Upper lobe of right lung (tissue), 1 donor: ENCODE measurements at places on chromosomes 11 and 22.

GRCh38 chr11:9852465-9852864 is 188.6 kb downstream of the SWAP70 start:
- H3K4me3 ChIP-seq: no peak overlapping the region
- no peak for DNase-seq
- H3K27ac ChIP-seq: no peak overlapping the region
- peaks cover 22% of the 10 kb centered on the region for H3K36me3 ChIP-seq

DNA sequence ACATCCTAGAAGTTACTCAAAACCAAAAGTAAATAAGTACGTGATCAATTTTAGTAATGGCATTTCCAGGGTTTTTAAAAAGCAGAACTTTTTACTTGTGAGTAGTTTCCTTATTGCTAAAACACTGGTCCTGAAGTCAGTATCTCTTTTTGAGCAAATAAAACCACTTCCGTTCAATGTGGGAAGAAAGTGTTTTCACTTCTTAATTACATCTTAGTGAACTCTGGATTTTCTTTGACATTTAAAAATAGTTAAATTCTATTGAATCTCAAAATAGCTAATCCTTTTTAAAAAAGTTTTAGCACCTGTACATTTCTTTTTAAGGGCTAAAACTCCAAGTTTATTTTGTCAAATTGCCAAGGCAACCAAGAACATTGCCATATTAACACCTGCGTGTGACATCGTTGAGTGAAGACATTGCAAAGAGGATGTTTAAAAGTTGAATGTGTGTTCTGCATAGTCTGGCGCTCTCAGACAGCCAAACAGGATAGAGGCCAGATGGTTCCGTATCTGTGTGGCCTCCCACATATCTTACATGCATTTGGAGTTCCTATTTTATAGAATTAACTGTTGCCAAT is 17.2 kb upstream of the OR5B21 start:
- no peak overlapping the region for H3K4me3 ChIP-seq
- H3K36me3 ChIP-seq: peaks cover 25% of the 10 kb centered on the region
- H3K4me1 ChIP-seq: peaks cover 28% of the 10 kb centered on the region
- no peaks in the 10 kb centered on the region for H3K27me3 ChIP-seq

- H3K4me1 ChIP-seq: no peaks in the 10 kb centered on the region
- no peak overlapping the region for H3K27ac ChIP-seq
- DNase-seq: no peak
- no peak overlapping the region for H3K4me3 ChIP-seq
- H3K36me3 ChIP-seq: no peaks in the 10 kb centered on the region
- H3K27me3 ChIP-seq: no peaks in the 10 kb centered on the region
These were observed 1078.9 kb downstream of the OPCML start for GRCh38 chr11:132453406-132453805.

GRCh38 chr11:32918427-32918826 is 25.8 kb downstream of the QSER1 start:
- DNase-seq: no peak
- H3K27me3 ChIP-seq: no peaks in the 10 kb centered on the region
- H3K4me3 ChIP-seq: no peak overlapping the region
- no peaks in the 10 kb centered on the region for H3K36me3 ChIP-seq

DNA sequence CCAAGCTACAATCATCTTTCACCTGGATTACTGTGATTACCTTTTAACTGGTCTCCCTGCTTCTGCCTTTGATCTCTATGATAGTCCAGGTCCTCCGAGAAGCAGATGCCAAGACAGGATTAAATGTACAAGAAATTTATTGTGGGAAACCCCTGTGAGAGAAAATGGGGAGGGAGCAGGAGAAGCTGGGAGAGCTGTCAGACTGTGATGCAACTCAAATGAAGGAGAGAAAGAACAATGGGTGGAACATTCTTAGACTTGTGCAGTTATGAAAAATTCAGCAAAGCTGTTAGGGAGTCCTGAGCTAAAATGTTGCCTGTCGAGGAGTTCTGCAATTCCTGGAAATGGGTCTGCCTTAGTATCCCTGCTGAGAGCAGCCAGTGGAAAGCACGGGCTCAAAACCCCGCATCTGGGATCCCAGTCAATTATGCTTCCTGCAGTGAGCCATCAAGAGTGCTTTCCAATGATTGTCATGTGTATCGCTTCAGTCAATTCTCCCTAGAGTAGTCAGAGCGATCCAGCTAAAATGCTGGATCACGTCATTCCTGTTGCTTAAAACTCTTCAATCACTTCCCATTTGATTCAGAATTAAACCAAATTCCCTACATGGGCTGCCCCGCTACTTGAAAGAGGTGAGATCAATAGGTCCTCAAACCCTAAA is 16.5 kb upstream of the CSTF3 start:
- H3K4me1 ChIP-seq: no peaks in the 10 kb centered on the region
- H3K36me3 ChIP-seq: no peaks in the 10 kb centered on the region
- no peak overlapping the region for H3K27ac ChIP-seq
- no peak overlapping the region for H3K4me3 ChIP-seq

- no peak overlapping the region for H3K4me3 ChIP-seq
- no peak overlapping the region for H3K27ac ChIP-seq
- H3K36me3 ChIP-seq: no peaks in the 10 kb centered on the region
- H3K4me1 ChIP-seq: no peaks in the 10 kb centered on the region
These were observed 15.1 kb upstream of the RRAS2 start for GRCh38 chr11:14373941-14374646.

DNA sequence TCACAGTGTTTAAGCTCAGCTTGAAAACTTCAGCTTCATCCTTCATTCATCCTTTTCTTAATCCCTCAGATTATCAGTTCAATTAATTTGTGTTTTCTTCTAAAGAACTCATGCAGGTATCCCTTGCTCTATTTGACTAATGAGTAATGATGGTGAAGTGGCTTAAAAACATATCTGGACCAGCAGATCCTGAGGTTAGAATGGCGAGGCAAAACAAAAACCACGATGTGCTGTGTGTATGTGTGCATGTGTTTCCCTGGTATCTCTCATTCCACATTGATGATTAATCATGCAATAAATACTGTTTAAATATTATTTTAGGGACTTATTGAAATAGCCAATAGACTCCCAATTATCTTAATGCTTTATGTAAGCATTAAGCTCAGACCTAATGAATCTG is 437.0 kb downstream of the DYNC2H1 start:
- H3K27ac ChIP-seq: no peak overlapping the region
- H3K4me3 ChIP-seq: no peak overlapping the region
- H3K27me3 ChIP-seq: no peaks in the 10 kb centered on the region
- no peaks in the 10 kb centered on the region for H3K36me3 ChIP-seq

GRCh38 chr22:48884324-48884723 is 943.3 kb downstream of the BRD1 start:
- no peaks in the 10 kb centered on the region for H3K36me3 ChIP-seq
- no peak overlapping the region for H3K4me3 ChIP-seq
- H3K27ac ChIP-seq: no peak overlapping the region
- peak; percentile 34 for DNase-seq

GRCh38 chr22:47954107-47954506 is 1191.7 kb downstream of the TBC1D22A start:
- H3K4me1 ChIP-seq: no peaks in the 10 kb centered on the region
- no peak for DNase-seq
- H3K36me3 ChIP-seq: no peaks in the 10 kb centered on the region
- no peak overlapping the region for H3K4me3 ChIP-seq
- H3K27me3 ChIP-seq: peaks cover 4% of the 10 kb centered on the region

- no peaks in the 10 kb centered on the region for H3K36me3 ChIP-seq
- no peak overlapping the region for H3K4me3 ChIP-seq
- H3K27me3 ChIP-seq: no peaks in the 10 kb centered on the region
These were observed 17.2 kb downstream of the KIAA1671 start for GRCh38 chr22:24969560-24970301.

DNA sequence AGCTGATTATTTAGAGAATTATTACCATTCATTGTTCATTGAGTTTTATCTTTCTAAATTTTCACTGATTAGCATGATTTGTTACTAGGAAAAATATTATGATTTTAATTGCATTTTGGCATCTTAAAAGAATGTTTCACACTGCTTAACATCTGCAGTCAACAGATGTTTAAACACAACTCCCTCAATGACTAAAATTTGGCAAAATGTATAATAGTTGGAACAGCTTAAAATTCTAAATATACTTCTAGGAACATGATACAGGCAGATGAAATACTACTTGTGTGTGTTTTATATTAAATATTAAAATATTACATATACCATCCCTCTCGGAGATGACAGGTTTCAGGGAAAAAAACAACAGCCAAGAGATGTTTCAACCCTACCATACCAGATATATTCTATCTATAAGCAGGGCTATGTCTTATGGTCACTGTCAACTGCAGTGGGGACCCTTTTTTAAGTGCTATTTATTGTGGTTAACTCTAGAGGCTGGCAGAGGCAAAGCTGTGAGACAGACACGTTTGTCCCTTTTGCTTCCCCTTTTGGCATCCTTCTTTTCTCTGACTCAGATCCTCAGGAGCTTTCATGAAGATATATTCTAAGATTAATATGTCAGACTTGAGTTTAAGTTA is 81.9 kb downstream of the BDNF start:
- H3K36me3 ChIP-seq: no peaks in the 10 kb centered on the region
- H3K27me3 ChIP-seq: no peaks in the 10 kb centered on the region
- DNase-seq: no peak
- H3K4me3 ChIP-seq: no peak overlapping the region

DNA sequence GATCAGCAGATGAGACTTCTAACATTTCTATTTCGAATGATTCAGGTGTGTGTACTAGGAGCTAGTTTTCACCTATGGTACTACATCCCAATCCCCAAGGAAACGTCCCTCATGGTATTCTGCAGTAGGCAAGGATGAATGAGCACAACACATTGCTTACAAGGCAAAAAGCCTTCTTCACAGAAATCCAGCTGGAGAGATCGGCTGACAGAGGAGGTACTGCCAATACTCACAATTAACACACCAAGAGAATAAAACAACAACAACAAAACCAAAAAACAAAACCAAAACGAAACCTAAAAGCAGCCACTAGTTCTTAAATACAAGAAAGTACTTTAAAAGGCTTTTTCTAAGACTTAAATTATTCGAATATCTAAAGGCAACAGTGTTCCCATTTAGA is 101.4 kb downstream of the PICALM start:
- H3K27me3 ChIP-seq: no peaks in the 10 kb centered on the region
- peaks cover 77% of the 10 kb centered on the region for H3K36me3 ChIP-seq
- H3K27ac ChIP-seq: no peak overlapping the region
- DNase-seq: no peak

DNA sequence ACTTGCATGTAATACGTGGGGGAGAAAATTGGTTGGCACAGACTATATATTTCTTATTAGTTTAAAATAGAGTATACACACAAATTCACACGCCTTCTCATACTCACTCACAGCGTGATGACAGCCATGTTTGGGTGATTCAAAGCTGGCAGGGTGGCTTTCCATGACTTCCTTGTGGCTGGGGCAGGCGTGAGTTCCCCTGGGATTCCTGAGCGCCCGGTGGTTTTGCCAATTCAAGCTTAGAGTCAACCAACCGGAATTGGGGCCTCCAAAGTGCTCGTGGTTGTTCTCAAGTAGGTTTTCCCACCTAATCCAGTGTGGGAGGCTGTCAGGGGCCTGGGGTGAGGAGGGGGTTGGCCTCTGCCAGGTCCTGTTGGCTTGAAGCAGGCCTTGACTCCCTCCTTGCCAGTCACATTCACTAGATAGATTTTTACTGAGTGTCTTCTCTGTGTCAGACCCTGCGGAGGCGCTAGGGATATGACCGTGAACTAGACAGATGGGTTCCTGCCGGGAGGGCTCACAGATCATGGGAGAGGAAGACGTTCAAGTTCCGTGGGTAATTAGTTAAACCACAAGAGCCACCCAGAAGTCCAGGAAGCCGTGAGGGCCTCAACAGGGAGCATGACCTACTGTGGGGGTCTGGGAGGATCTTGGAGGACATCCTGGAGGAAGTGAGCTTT is 11.5 kb downstream of the PKNOX2 start:
- H3K27me3 ChIP-seq: peaks cover 4% of the 10 kb centered on the region
- H3K27ac ChIP-seq: no peak overlapping the region
- H3K4me3 ChIP-seq: no peak overlapping the region
- no peaks in the 10 kb centered on the region for H3K36me3 ChIP-seq
- no peak for DNase-seq

DNA sequence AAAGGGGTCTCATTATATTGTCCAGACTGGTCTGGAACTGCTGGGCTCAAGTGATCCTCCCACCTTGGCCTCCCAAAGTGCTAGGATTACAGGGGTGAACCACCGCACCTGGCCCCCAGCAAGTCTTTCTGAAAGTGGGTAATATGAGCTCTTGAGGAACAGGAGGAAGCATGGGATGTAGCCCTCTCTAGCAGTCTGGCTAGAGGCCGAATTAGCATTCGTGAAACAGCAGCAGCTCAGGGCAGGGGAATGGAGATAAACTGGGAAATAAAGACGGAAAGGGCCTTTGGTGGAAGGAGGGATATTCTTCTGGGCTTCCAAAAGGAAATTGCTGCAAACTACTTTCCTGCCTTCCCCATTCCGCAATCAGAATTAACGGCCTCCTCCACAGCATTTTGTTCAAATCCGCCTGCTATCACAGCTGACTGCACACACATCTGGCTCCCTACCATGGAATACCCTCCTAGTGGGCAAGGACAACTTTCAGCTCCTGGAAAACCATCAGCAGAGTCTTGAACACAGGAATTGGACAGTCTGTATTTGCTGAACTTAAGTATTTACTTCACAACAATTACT is 44.3 kb downstream of the MICAL3 start:
- no peaks in the 10 kb centered on the region for H3K27me3 ChIP-seq
- peaks cover 27% of the 10 kb centered on the region for H3K4me1 ChIP-seq

- DNase-seq: no peak
- H3K4me3 ChIP-seq: no peak overlapping the region
- no peak overlapping the region for H3K27ac ChIP-seq
- H3K27me3 ChIP-seq: no peaks in the 10 kb centered on the region
- H3K36me3 ChIP-seq: no peaks in the 10 kb centered on the region
These were observed 443.4 kb upstream of the ISX start for GRCh38 chr22:34622602-34623001.

- H3K4me3 ChIP-seq: no peak overlapping the region
- no peaks in the 10 kb centered on the region for H3K36me3 ChIP-seq
- peak; percentile 73 for DNase-seq
- no peak overlapping the region for H3K27ac ChIP-seq
- H3K4me1 ChIP-seq: no peaks in the 10 kb centered on the region
These were observed 415.1 kb downstream of the ETS1 start for GRCh38 chr11:128172046-128172878.

- H3K27me3 ChIP-seq: no peaks in the 10 kb centered on the region
- no peak overlapping the region for H3K27ac ChIP-seq
- no peak overlapping the region for H3K4me3 ChIP-seq
- H3K4me1 ChIP-seq: no peaks in the 10 kb centered on the region
These were observed 102.3 kb upstream of the CEP126 start for GRCh38 chr11:101812546-101812945.

GRCh38 chr11:95257456-95257971 is 26.5 kb upstream of the SESN3 start:
- H3K27ac ChIP-seq: no peak overlapping the region
- no peak overlapping the region for H3K4me3 ChIP-seq
- no peaks in the 10 kb centered on the region for H3K27me3 ChIP-seq
- no peak for DNase-seq
- H3K36me3 ChIP-seq: no peaks in the 10 kb centered on the region

- H3K4me3 ChIP-seq: no peak overlapping the region
- no peak for DNase-seq
- no peak overlapping the region for H3K27ac ChIP-seq
- H3K27me3 ChIP-seq: no peaks in the 10 kb centered on the region
- H3K36me3 ChIP-seq: no peaks in the 10 kb centered on the region
These were observed 10.4 kb upstream of the APOBEC3B start for GRCh38 chr22:38971791-38972190.
